ENCODE measurements at places on chromosomes 16 and 17.

DNA sequence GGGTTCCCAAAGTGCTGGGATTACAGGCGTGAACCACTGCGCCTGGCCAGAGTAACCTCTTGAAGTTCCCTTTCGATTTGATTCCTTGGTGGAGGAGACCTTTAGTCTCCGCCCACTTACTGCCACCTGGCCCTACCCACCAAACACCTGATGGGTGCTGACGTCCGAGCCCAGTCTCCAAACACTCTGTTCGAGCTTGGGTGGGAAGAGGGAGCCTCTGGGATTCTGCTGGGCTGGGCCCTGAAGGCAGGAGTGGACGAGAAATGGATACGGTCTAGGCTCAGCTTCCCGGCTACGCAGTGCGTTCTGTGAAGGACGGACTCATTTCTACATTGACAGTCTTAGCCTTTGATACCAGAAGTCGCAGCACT is 870 bp upstream of the ITGA3 start:
- DNase-seq = peak; percentile 27

- DNase-seq = no peak
Measured at GRCh38 chr17:65438708-65439294, 122.6 kb downstream of the AXIN2 start.

DNA sequence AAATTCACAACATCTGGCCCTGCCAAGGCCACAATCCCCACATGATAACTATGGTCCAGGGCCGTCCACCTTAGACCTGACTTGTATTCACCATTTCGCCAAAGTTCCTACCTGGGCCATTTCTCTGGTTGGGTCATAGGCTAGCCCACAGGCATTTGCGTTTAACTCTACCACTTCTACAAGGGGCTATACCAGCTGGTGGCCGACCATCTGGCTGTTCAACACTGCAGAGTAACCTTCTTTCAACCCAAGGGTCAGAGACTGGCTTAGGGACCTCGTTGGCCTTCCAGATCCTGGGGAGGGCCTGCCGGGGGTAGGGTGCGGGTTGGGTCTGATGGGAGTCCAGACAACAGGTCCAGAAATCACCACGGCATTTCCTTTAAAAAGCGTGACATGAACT is 242.3 kb upstream of the C16orf82 start:
- DNase-seq = no peak

DNA sequence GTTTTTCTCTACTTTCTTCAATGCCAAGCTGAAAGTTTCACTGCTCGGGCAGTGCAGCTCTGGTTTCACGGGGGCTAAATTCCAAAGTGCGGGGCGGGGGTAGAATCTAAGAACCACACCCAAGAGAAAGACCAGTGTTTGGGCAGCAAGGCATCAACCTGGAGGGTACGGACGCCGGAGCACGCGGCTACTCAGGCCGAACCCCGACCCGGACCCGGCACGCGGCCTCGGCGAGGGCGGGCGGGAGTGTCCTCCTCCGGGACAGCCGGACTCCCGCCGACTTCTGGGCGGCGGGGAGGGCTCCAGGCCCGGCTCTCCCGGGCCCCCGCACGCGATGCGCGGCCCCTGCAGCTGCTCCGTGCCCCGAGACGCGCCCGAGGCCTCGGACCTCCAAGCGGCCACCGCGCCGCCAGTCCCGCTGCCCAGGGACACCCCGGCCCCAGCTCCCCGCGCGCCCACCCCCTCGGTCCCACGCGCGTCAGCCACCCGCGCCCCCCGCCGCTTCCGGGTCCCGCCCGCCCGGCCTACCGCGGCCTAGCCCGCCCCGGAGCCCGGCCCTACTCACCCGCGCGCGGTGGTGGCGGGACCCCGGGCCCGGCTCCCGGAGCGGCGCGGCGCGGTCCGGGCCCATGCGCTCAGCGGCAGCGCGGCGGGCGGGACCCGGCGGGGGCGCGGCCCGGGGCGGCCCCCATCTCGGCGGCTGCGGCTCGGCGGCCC is 561 bp downstream of the AXIN1 start:
- peak; percentile 8 for DNase-seq

DNA sequence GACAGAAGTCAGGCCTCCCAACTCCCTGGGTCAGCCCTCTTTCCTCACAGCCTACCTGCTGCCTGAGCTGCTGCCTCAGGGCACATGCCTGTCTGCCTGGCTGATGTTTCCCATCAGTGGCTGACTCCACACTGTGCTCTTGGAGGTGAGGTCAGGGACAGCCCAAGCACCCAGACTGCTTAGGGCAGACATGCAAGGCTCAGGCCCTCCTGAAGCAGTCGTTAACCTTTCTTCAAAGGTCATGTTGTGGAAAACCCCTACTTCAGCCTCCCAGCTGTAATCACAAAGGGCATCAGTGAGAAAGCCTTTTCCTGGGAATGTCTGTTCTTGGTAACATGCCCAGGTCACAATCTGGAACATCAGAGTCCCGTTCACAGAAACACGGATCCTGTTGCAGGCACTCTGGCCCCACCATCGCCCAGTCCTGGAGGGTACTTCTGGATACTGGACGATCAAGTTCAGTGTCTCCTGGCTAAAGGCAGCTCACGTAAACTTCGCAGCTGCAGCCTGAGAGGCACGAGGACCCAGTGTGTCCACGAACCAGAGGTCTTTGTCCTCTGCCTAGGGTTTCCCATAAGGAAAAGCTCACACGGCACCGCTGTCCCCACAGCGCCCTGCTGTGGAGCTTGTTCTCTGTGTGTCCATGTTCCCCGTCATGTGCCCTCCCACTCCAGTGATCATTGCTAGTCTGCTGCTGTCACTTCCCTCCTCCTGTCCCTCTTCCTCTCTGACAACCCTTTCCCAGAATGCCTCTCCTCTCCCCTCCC is 54.9 kb downstream of the GNAO1 start:
- DNase-seq = no peak

- DNase-seq = no peak
Measured at GRCh38 chr17:1597861-1598342, 30.7 kb downstream of the SLC43A2 start.

DNA sequence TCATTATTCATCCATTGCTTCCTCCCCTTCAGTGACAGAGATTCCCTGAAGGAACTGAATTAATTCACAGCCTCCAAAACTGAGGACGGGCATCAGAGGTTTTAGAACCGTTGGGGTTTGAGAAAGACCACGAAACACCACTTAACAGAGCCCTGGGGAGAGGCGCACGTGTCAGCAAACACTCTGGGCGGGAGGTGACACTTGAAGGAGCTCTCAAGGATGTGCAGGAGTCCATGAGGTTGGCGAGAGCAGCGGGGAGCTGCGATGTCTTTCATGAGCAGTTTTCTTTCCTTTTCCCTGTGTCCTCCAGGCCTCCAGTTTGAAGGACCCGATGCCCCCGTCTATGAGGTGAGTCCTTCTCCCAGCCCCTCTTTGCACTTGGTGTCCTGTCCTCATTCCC is 23.7 kb downstream of the B4GALNT2 start:
- no peak for DNase-seq

- DNase-seq = no peak
Measured at GRCh38 chr17:54947396-54947795, 21.1 kb downstream of the COX11 start.

GRCh38 chr16:57413733-57414132 is 9.2 kb downstream of the CCL17 start:
- no peak for DNase-seq

- peak; percentile 52 for DNase-seq
Measured at GRCh38 chr16:89785523-89786155, 30.8 kb downstream of the FANCA start.

DNA sequence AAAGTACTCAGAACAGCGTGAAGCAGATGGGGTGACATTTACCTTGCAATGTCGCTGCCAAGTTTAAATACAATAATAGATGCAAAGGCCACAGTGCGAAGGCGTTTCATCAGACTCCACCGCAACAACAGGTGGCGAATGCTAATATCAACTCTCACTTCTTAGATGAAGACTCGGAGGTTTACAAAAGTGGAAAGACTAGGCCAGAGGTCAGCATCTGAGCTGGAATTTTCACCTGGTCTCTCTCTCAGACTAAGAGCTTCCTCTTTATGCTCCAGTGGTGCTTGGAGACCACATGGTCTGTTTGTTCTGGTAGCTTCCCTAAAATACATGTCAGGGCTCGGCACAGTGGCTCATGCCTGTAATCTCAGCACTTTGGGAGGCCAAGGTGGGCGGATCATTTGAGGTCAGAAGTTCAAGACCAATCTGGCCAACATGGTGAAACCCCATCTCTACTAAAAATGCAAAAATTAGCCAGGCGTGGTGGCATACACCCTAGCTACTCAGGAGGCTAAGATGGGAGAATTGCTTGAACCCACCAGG is 169.1 kb downstream of the XYLT1 start:
- DNase-seq = no peak

GRCh38 chr17:79648181-79648831 is 37.5 kb upstream of the RBFOX3 start:
- DNase-seq = no peak

GRCh38 chr17:5282642-5283217 is 646 bp downstream of the RABEP1 start:
- DNase-seq = no peak

- DNase-seq = no peak
Measured at GRCh38 chr16:65809627-65810026, 556.9 kb upstream of the CDH5 start.

DNA sequence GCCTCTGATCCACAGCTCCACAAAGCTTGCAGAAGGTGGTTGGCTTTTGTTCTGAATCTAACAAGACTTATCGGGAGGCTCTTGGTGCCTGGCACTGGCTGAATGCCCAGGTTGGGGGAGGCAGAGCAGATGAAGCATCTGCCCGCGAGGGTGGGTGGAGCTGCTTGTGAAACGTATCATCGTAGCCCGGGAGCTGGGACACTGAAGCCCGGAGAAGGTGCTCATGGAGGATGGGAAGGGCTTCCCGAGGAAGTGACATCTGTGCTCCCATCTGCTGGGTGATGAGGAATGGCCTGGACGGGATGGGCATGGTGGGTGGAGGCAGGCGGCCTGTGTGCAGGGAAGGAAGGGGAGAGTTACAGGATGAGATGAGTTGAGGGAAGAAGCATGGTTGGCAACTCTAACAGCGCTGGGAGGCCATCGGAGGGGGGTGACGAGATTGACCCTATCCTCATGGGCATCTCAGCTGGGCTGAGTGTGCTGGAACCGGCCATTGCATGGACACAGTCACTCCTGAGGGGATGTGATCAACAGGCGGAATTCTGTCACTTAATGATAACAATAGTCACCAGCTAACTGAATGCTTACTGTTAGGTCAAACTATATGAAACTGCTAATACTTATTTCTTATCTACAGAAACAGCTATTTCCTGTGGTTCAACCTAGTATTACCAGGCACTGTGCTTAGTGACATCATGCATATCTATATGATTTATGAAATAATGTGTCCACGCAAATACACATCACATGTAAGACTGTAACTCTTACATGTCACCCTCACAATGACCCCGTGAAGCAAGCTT is 102.7 kb downstream of the ABCC6 start:
- DNase-seq = no peak

DNA sequence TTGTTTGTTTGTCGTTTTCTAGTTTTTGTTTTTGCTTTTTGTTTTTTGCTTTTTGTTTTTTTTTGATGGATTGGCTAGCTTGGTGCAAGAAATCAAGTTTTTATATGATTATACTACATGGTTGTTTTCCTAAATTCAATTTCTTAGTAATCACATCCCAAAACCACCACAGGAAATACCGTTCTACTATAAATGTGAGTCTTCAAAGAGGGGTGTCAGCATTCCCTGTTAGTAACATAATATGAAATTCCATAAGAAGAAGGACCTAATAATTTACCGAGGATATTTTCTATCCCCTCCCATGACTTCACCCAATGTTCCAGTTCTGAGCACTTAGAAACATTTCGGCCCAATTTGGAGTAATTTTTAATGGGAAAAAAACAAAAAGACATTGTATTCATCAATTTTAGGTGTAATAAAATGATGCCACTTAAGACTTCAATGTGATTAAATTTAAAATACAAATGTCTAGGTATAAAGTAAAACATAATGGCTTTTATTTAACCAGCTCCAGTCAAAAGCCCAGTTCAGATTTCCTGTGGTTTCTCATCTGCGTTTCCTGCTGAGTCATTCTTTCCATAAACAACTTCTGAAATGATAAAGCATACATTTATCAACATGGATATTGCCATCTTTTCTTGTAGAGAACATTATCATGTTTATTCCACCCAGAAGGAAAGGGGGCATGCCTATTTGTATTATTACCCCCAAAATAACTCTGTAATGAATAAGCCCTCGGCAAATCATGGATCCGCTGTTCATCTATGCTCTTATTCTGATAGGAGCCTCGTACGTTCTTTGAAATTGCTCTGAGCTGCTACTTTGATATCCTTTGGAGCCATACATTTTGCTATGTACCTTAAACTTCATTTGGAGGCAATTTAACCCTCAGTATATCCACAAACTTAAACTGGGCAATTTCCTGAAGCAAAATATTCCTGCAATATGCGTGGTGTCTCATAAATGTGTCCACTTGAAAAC is 28.1 kb downstream of the HSBP1 start:
- DNase-seq = peak; percentile 11

GRCh38 chr17:4898351-4898750 is 985 bp upstream of the C17orf107 start:
- DNase-seq = no peak

DNA sequence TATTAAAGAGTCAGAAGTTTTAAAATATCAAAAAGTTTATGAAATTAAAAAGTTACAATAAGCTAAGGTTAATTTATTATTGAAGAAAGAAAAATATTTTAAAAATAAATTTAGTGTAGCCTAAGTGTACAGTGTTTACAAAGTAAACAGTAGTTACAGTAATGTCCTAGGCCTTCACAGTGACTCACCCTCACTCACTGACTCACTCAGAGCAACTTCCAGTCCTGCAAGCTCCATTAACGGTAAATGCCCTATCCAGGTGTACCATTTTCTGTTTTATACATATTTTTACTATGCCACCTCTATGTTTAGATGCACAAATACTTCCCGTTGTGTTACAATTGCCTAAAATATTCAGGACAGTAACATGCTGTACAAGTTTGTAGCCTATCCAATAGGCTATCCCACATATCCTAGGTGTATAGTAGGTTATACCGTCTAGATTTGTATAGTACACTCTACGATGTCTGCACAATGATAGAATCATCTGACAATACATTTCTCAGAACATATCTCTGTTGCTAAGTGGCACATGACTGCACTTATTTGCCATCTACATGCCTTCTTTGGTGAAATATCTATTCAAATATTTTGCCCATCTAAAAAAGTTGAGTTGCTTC is 67.2 kb upstream of the WSB1 start:
- DNase-seq = no peak
